ENCODE measurements at places on chromosomes 1 and 21.

DNA sequence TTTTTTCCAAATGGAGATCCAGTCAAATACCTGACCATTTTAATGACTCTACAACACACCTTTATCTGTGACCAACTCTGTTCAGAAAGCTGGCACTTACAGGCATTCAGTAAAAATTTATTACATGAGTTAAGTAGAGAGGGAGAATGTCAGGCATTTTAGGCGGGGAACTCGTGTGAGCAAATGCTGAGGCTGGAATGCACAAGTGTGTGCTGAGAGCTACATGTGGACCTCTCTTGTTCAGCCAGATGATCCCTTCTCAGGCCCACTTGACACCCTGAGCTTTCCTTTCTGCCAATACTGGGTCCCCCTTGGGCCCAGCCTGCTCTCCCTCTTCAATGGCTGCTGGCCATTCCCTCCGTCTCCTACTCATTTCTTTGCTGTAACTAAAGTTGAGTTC, 11.7 kb downstream of the PPIH start:
- H3K36me3 ChIP-seq: peaks cover 17% of the 10 kb centered on the region
- no peak for DNase-seq
- H3K27ac ChIP-seq: no peak overlapping the region
- no peak overlapping the region for H3K4me3 ChIP-seq
- no peaks in the 10 kb centered on the region for H3K4me1 ChIP-seq

- peak overlapping the region; percentile 25 for H3K27ac ChIP-seq
- H3K4me1 ChIP-seq: peaks cover 31% of the 10 kb centered on the region
- no peak for DNase-seq
- no peaks in the 10 kb centered on the region for H3K36me3 ChIP-seq
These were observed 69.1 kb upstream of the JUN start for GRCh38 chr1:58852731-58853485.

DNA sequence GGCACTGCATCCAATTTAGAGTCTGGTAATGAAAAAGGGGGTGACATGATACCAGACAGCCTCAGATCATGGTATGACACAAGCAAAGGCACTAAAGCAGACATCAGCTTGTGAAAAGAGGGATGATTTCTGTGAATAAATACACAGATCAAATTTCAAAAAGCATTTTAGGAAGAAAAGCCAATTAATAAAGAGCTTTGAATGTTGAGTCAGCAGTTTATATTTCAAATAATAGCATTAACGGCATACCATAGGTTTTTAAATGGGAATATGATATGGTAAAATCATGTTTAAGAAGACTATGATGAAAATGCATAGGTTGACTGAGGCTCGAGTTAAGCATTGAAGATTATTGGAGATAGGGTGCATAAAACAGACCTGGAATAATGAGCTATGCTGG, 13.5 kb downstream of the KCNT2 start:
- H3K27me3 ChIP-seq: no peaks in the 10 kb centered on the region
- H3K27ac ChIP-seq: no peak overlapping the region
- no peak for DNase-seq
- no peaks in the 10 kb centered on the region for H3K4me1 ChIP-seq
- no peak overlapping the region for H3K4me3 ChIP-seq
- no peaks in the 10 kb centered on the region for H3K36me3 ChIP-seq

DNA sequence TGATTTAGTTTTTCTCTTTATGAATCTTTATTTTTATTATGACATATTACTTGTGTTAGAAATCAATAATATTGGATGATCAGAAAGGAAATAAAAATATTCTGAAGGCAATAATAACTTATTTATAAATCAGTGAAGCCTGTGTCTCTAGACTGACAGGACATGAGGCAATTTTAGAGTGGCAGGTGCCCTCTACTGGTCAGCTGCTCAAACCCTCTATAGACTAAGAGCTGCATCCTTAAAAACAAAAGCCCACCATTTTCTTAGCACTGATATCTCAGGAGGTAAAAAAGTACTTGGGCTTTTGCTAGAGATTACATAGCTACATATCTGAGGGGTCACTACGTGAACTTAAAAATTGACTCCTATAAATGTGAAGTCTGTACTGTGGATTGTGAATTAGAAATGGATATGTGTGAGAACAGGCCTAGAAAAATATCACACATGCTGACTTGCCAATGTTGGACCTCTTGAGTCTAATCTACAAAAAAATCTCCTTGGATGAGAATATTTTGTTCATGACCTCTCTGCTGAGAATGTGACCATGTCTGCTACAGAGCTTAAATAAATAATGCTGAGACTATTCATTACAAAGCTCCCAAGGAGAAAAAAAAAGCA, 597.9 kb upstream of the ADAMTS5 start:
- H3K4me1 ChIP-seq: no peaks in the 10 kb centered on the region
- H3K36me3 ChIP-seq: no peaks in the 10 kb centered on the region
- no peak for DNase-seq
- no peaks in the 10 kb centered on the region for H3K27me3 ChIP-seq

DNA sequence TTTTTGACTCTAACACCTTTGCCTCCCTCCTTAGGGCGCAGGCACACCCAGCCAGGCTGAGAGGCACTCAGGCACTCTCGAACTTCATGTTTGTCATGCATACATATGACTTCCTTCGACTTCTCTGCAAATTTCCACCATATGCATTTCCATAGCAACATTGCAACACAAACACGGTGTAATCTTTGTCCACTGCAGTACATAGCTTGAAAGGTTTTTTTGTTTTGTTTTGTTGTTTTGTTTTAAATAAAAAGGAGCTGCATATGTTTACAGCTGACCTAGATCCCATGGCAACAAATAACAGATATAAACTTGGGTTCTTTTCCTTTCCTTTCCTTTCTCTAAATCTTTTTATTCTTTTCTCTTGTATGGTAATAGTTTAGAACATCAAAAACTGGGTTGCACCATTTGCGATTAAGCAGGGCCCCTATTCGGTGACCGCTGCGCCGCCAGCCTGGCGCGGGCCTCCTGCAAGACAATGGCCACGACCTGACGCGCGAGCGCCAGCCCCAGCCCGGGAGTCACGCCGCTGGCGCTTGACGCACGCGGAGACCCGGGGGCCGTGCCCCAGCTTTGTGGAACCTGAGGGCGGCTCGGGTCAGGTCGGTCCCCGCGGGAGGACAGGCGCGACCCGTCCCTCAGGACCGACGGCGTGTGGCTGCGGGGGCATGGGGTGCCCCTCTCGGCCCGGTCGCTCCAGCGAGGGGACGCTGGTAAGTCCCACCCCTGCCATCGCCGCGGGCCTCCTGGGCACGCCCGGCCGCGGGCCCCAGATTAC, 35.2 kb downstream of the CCN1 start:
- no peaks in the 10 kb centered on the region for H3K27me3 ChIP-seq
- H3K27ac ChIP-seq: peak overlapping the region; percentile 0
- no peak overlapping the region for H3K4me3 ChIP-seq
- DNase-seq: no peak

- H3K4me3 ChIP-seq: no peak overlapping the region
- no peaks in the 10 kb centered on the region for H3K36me3 ChIP-seq
- H3K27ac ChIP-seq: no peak overlapping the region
- no peaks in the 10 kb centered on the region for H3K4me1 ChIP-seq
- no peak for DNase-seq
These were observed 11.3 kb downstream of the DCAF8 start for GRCh38 chr1:160251011-160251410.

All from Panc1 (cell line).